D721Med (cell line): ENCODE measurements at places on chromosomes 2 and 18.

- no peak for DNase-seq
These were observed 1.0 kb downstream of the IRS1 start for GRCh38 chr2:226798422-226799210.

DNA sequence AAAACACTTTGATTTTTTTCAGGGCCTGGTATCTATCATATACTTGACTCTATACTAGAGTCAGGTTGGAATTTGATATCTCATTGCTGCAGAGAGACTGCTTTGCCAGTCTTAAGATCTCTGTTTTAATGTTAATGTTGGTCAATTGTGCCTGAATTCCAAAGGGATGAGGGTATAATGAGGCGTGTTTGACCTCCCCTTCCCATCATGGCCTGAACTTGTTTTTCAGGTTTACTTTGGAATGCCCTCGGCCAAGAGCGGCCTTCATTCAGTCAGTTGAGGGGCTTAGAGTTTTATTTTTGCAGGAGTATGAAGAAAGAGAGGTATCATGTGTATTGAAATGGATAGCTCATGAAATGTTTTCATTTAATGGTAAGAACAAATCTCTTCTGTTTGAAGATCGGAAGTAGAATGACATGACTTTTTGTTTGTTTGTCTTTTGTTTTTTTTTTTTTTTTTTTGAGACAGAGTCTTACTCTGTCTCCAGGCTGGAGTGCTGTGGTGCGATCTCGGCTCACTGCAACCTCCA, 119.0 kb downstream of the KIAA1328 start:
- no peak for DNase-seq

DNA sequence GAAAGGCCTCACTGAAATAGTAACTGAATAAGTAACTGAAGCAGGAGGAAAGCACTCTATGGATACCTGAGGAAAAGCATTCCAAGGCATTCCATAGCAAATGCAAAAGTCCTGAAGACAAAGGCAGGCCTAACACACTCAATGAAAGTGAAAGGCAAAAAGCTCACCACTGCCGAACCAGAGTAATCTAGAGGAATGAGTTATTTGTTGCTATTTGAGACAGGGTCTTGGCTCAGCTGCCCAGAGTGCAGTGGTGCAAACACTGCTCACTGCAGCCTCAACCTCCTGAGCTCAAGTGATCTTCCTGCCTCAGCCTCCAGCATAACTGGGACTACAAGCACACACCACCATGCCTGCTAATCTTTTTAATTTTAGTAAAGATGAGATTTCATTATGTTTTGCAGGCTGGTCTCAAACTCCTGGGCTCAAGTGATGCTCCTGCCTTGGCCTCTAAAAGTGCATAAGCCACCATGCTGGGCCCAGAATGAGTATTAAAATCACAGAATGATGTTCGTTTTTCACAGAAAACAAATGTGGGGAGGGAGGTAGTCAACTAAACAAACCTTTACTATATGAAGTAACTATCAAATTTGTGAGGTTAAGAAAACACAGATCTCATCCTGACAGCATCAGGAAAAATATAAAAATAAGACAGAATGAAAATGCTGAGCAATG, 17.9 kb downstream of the PIAS2 start:
- DNase-seq = no peak

DNA sequence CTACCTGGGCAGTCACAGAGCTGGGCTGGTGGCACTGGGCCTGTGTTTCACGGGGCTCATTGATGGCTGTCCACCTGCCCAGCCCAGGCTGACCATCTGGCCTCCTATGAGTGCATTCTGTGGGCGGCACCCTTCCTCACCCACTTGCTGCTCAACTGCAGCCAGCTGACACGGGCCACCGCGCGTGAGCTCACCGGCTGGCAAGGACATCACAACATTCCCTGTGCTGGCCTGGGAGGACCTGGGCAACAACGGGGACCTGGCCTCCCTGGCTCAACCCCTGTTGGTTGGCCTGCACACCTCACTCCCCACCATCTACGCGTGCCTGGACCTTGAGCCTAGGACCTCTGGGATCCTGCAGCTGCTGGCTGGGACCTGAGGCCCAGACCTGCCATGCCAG, 98.2 kb upstream of the DTNA start:
- no peak for DNase-seq

GRCh38 chr2:127027715-127028114, 79.2 kb downstream of the BIN1 start:
- no peak for DNase-seq

DNA sequence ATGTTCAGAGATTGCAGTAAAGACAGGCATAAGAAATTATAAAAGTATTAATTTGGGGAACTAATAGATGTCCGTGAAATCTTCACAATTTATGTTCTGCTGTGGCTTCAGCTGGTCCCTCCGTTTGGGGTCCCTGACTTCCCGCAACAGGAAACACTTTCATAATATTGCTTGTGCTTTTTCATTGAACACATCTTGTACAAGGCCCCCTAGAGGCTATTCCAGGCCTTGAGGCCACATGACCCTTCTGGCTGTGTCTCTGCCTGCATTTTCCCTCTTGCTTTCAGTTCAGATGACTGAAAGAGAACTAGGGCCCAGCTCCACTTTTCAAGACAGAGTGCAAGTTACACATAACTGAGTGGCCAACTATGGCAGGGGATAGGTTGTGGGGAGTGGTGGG, 164.1 kb downstream of the TMEM247 start:
- no peak for DNase-seq

GRCh38 chr2:62415019-62415431, 91.0 kb downstream of the TMEM17 start:
- DNase-seq = no peak

- DNase-seq = peak; percentile 4
These were observed 57.9 kb downstream of the HDLBP start for GRCh38 chr2:241257419-241258032.

- DNase-seq = no peak
These were observed 62.9 kb downstream of the COL6A3 start for GRCh38 chr2:237351046-237351445.

DNA sequence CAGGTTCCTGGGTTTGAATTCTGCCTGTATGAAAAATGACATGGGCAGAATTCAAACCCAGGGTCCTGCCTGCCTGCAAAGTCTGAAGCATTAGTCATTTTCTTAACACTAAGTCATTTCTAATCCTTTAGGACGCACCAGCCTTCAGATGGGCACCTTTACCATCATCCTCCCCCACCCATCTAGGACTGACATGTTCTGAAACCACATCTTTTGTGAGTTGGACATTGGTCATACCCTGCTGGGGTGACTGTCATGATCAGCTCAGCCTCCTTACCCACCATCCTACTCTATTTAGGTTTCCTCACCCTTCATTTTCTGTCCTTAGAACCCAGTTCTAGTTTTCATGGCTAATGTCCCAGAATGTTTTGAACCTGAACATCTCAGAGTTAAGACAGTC, 104.9 kb downstream of the TRIB2 start:
- no peak for DNase-seq

DNA sequence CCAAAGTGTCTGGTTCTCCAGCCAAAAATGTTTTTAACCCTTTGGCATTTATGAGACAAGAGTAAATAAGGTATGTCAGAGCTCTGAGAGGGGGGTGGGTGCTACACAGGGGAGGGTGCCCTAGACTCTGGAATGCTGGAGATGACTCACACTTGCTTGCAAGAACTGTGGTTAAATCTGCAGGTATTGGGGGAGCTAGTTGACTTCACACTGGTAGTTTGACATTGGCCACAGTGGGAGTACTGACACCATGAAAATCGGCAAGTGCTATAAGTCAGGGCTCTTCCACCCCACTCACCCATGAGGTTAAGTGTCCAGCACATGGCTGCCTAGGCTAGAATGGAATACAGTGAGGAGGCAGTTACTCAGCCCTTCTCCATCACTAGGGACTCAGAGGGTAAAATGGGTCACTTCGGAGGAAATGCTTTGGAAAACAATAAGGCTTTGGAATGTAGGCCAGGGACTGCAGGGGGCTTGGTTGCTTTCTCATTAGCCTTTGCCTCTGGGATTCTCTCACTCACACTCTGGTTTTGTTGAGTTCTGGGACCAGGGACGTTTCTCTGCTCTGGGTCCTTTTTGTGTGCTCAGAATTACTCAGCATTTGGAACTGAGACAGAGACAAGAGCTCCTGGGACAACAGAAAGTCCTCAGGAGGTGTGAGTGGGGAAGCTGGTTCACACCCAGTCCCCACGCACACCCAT, 91.6 kb downstream of the ACKR3 start:
- no peak for DNase-seq

- no peak for DNase-seq
These were observed 6.1 kb upstream of the TMEM185B start for GRCh38 chr2:120229341-120229740.

DNA sequence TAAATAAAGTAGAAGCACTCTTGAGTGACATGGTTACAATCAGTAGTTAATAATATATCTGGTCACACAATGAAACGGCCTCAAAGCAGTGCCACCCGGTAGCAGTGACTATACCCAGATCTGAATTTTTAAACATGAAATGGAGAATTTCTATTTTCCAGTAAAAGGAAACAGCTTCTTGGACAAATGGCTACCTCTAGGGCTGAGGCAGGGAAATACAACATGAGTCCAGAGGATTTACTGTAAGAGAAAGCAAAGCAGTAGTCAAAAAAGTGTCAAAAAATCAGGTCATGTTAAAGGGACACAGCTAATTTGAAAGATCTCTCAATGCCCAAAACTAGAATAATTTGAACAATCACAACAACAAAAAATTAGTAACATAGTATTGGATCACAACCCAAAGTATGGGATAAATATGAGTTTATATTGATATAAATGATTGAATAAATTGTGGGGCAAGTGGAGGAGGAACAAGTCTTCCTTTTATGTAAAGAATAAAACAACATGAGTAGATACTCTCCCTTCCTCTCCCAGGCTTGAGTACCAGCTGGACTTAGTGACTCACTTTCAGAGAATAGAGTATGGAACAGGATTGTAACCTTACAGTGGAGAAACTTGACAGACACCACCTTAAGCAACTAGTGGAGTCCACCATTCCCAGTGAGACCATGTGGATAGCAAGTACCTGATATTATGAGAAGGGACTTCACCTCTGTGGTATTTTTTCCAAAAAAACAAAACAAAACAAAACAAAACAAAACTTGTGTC, 180.8 kb downstream of the MBD2 start:
- no peak for DNase-seq

DNA sequence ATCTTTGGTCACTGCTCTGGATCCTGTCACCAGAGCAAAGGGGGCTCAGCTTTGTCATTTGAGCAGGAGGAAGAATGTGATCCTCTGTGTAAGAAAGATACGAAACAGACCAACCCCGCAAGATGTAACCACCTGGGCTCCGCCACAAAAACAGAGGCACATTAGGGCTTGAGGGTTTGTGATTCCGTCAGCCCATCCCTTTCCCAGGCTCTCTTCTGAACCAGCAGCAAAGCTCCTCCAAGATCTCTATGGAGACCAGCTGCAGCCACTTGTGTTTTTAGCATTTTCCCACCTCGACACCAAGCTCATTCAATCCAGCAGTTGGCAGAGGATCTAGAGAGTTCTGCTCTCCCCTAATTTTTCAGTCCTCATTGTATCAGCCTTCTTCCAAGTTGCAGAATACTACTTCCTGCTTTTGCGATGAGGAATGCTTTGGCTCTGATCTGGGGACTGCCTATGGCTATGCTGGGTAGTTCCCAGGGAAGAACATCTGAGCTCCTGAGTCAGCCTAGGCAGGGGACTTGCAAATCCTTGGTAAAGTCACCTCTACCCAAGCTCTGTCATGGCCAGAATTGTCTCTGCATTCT, 139.6 kb upstream of the RAB12 start:
- DNase-seq = no peak

- no peak for DNase-seq
These were observed 257.9 kb downstream of the THSD7B start for GRCh38 chr2:137023205-137023604.

DNA sequence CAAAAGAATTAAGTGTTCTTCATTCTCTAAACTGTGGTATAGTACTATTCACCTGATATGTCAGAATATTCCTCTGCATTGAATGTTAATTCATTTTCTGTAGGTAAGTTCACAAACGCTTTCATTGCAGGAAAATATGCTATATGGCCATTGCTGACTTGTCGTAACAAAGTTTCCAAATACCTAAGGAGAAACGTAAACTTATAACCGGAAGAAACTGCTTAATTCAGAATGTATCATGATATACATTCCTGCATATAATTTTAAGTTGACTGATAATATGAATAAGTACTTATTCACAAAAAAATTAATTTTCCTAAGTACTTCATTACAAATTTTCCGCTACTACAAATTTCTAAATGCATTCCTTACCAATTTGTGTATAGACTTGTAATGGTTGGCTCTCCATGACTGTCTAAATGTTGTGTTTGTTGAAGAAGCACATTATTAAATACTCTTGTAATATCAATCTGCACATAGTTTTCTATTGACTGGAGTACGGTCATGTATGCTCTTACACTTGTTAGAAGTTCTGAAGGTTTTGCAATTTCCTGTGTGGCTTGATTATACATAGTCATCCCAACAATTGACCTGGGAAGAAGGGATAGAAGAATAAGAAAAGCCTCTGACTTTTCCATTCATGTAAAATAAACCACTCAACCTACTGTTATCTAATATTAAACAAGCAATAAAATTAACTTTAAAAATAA, 85.4 kb downstream of the NCKAP1 start:
- DNase-seq = no peak

DNA sequence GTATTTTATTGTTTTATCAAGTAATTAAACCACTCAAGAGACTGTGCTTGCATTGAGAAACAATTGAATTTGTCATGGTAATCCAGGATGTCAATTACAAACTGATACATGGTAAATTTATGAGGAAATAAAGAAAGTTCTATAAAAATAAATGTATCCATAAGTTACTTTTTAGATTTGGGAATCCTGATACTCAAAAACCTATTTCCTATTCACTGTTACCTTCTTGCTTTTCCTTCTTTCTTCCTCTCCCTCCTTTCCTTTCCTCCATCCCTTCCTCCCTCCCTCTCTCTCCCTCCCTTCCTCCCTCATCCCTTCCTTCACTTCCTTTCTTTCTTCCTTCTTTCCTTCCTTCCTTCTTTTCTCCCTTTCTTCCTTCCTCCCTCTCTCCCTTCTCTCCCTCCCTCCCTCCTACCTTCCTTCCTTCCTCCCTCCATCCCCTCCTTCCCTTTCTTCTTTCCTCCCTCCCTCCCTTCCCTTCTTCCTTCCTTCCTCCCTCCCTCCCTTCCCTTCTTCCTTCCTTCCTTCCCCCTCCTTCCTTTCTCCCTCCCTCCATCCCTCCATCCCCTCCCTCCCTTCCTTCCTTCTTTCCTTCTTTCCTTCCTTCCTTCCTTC, 1299.1 kb upstream of the ZEB2 start:
- no peak for DNase-seq

DNA sequence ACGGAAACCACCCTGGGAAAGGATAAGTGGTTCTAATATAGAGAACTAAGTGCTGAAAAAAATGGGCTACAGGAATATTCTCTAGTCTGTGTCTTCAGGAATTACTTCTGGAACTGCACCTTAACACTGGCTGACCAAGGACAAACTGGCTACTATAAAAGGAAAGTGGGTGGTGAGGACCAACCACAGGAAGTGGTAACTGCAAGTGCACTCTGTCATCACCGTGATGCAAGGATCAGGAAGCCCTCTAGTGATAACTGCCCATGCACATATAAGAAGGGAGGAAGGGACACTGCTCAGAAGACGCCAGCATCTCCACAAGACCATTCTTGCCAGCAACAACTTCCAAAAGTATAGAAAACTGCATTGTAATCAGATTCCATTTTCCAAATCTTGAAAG, 424.4 kb upstream of the RGPD4 start:
- DNase-seq = no peak
